ENCODE measurements at places on chromosomes 1 and 21.

DNA sequence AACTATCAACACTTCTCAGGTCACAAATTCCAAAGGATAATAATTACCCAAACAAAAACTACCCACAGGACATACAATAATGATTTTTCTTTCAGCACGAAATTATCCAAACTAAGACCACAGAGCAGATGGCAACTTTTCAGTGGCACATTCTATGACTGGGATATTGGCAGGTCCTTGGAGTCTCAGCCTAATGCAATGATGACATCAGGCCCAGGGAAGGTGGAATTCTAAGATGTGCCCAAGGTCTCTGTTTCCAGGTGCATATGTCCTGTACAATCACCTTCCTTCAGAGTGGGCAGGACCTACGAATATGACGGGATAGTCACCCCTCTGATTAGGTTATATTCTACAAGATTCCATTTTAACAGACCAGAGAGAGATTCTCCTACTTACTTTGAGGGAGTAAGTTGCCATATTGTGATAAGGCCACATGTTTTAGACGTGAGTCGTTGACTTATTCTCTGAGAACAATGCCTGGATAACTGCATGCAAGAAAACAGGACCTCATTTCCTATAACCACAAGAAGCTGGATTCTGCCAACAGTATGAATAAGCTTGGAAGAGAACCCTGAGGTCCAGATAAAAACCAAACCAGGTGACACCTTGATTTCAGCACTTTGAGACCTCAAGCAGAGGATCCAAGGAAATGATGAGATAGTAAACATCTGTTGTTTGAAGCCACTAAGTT is 69.9 kb downstream of the ZC3H11B start:
- DNase-seq: no peak

- no peak for DNase-seq
Measured at GRCh38 chr1:74824497-74825107, 91.7 kb downstream of the TYW3 start.

DNA sequence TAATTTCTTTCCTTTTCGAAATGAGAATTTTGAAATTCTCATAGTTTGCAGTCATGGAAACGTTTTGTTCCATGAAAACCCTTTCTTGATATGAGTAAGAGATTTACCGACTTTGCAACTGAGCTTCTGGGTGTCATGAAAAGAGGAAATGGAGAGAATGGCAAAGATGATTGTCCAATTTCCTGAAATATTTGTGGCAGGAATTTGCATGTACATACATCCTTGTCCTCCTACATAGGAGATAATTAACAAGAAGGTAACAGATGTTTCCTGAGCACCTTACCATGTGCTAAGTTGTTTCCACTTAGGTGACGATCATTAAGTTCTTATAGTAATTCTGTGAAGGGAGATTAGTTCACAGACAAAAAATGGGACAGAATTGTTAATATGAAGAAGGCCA is 170.7 kb downstream of the NEGR1 start:
- no peak for DNase-seq

- DNase-seq: no peak
Measured at GRCh38 chr1:117654493-117655219, 48.8 kb downstream of the TENT5C start.

All from T follicular helper cell (primary cell).